ENCODE measurements at places on chromosomes 2 and 18.

DNA sequence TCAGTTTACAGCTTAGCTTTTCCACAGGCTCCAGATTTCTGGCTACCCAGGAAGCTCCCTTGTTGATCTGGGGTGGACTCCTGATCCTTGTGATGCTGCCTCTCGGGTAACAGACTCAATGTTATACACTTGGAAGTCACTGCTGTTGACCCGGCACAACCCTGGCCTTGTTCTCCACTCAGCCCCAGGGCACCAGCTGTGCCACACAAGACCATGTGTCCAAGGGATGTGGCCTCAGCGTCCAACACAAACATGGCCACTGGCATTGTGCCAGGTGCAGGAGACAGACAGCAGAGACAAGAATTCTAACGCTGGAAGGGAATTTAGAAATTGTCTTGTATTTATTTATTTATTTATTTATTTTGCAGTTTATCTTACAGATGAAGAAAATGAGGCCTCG lies 39.0 kb upstream of the PPP4R1 start:
- DNase-seq = no peak

DNA sequence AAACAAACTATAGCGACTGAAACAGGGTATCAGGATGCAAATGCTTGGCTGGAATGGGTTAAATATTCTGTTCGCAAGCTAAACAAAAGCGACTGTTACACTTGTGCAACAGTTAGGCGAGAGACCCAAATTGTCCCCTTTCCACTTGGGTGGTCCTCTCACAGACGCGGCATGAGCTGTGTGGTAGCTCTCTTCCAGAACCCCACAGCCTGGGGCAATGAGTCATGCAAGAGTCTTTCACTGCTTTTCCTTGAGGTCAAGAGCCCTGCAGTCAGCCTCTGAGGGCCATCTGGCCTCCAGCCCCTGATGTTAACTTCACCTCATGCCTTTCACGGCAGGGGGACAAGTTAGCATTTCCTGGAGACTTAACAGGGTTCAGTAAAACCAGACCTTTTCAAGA lies 25.7 kb downstream of the SULT1C4 start:
- no peak for DNase-seq

- no peak for DNase-seq
Measured at GRCh38 chr2:76599732-76600368, 889.1 kb upstream of the GCFC2 start.

GRCh38 chr2:33632831-33633230 lies 33.7 kb upstream of the FAM98A start:
- no peak for DNase-seq

DNA sequence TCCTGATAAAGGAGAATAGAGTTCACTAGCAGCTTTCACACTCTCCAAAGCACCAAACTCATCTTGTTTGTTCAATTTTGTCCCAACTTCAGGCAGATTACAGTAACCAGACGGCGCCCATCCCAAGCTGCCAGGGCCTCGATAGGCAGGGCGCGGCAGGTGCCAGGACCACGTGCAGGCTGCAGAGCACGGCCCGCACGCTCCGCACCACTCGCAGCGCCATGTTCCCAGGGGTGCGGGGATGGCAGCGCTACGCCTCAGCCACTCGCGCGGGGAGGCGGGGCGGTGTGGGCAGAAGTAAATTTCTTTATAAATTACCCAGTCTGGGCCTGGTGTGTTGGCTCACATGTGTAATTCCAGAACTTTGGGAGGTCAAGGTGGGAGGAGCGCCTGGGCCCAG lies 30.3 kb upstream of the INO80D start:
- DNase-seq = no peak

DNA sequence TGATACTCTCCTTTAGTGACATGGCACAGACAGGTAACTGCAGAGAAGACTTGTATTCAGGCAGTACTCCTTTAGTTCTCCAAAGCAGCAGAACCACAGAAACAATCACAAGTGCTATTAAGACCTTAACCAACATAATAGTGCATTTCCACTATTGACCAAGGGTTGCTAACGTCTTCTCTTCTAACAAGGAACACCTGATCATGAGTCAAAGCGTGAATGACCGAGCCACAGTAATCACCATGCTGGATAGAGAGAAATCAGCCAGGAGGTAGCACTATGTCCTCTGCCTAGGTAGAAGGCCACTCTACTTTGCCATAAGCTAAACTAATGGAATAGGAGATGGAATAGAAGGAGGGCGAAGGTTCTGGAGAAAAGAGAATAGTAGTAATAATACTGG lies 161.0 kb downstream of the ANKRD44 start:
- DNase-seq = no peak

- DNase-seq = no peak
Measured at GRCh38 chr2:128715360-128715759, 396.7 kb upstream of the HS6ST1 start.

GRCh38 chr2:20213651-20214565 lies 11.0 kb downstream of the SDC1 start:
- DNase-seq = no peak

- DNase-seq = no peak
Measured at GRCh38 chr2:1422131-1422530, 8.9 kb downstream of the TPO start.

DNA sequence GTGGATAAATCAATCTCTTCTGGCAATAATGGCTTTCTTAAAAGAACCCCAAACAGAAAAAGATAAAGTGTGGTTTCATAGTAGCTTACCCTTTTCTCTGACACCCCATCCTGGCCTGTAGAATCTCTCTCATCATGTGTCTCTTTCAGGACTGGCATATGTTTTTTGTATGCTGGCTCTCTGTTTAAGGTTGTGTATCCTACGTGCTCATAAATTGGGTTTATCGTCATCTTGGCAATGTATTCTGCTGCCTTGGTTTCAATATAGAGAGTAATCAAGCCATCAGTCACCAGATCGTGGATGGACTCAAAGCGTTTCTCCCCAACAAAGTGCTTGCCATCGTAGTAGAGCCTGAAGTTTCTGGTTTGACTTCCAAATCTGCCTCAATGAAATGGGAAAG lies 113.5 kb upstream of the CHRNA1 start:
- DNase-seq = no peak

- no peak for DNase-seq
Measured at GRCh38 chr18:22572341-22572740, 154.6 kb upstream of the CTAGE1 start.

GRCh38 chr2:237711458-237712150 lies 84.2 kb downstream of the LRRFIP1 start:
- no peak for DNase-seq

GRCh38 chr2:25817006-25817405 lies 61.3 kb downstream of the ASXL2 start:
- no peak for DNase-seq

Data from T-helper 22 cell (primary cell).